ENCODE measurements at places on chromosomes 7 and 10.

DNA sequence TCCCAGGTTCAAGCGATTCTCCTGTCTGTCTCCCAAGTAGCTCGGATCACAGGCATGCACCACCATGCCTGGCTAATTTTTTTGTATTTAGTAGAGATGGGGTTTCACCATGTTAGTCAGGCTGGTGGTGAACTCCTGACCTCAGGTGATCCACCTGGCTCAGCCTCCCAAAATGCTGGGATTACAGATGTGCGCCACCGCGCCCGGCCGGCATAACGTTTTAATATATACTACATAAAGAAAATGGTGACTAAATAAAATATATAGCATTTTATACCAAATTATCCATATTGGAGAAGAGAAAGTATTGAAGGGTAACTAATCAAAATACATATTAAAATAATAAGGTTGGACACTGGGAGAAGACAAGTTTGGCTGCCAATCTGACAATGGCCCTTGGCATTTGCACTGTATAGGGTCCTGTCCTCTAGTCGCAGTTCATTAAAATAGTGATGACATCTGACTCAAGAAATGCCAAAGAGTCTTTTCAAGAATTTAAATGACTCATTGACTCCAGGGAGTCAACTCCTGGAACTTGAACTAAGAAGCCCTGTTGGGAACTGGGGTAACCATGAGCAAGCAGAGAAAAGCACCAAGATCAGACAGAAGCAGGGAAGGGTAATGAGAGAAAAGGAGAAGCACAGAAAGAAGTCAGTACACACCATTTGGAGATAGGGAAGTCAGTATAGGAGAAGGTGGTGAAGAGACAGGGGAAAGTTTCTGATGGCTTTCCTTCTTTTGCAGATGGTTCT lies 91.1 kb downstream of the CH25H start:
- no peaks in the 10 kb centered on the region for H3K4me1 ChIP-seq
- no peaks in the 10 kb centered on the region for H3K27me3 ChIP-seq
- H3K4me3 ChIP-seq, result no peak overlapping the region
- no peaks in the 10 kb centered on the region for H3K36me3 ChIP-seq
- no peak for DNase-seq

- no peaks in the 10 kb centered on the region for H3K27me3 ChIP-seq
- H3K4me1 ChIP-seq, result no peaks in the 10 kb centered on the region
- H3K4me3 ChIP-seq, result no peak overlapping the region
Observed at GRCh38 chr10:66519616-66520015, 406.2 kb upstream of the LRRTM3 start.

DNA sequence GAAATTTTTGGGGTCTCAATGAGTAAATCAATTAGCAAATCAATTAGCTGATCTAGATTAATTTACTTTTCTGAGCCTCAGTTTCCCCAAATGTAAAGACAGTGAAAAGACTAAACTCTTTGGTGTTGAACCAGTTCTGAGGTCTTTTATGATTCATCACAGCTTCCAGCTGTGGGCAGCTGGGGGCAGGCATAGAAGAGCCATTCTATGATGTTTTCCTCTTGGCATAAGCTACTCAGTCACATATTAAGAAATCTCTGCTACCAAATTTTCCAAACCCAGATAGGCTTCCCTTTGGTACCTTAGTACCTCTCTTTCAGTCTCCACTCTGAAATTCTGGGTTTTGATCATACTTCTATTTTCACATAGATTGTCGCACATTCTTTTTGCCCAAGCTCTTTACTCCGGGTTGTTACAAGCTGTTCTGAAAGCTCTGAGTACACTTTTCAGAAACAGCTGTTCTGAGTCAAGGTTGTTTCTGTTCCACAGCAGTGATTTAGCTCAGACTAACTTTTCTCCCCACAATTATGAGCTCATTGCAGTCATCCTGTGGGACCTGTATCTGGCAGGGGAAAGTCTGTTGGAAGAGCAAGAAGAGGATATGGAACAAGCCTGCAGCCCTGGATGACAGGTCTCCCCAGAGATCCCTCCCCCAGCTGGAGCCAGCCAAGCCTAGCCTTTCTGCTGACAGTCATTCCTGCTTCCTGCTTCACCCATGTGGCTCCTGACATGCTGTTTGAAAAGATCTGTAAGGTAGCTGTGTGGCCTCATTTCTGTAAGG lies 599.6 kb upstream of the GHITM start:
- no peak for DNase-seq
- H3K27ac ChIP-seq, result no peak overlapping the region
- no peaks in the 10 kb centered on the region for H3K4me1 ChIP-seq
- H3K36me3 ChIP-seq, result no peaks in the 10 kb centered on the region

DNA sequence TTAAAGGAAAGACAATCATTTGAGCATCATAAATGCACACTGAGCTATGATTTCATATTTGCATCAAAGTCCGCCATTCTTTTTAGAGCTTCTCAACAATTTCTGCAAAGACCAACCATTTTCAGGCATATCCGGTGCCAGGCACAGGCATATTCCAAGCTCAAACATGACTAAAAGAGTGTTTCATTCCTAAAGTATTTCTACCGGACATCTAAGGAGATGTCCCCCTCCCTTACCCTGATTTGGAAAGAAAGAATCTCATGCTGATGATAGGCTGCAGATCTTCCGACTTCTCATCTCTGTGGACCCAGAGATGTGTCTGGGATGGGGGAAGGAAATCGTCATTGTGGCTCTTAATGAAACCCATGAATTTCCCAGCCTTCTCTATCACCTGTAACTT lies 600.5 kb upstream of the MGMT start:
- H3K27ac ChIP-seq, result no peak overlapping the region
- H3K27me3 ChIP-seq, result no peaks in the 10 kb centered on the region
- no peaks in the 10 kb centered on the region for H3K36me3 ChIP-seq
- no peak for DNase-seq
- no peak overlapping the region for H3K4me3 ChIP-seq
- H3K4me1 ChIP-seq, result no peaks in the 10 kb centered on the region

DNA sequence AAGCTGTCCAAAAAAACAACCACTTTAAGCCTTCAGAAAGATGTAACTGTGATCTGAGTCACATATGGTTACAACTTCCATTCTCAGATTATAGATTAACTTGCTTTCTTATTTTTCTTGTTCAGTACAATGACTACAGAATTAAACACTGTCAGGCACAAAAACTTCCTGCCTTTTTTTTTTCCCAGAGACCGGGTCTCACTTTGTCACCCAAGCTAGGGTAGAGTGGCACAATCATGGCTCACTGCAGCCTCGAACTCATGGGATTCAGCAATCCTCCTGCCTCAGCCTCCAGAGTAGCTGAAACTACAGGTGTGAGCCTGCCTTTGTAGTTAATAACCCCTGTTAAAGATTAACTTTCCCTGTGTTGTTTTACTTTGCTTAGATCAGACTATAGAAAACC lies 163.2 kb downstream of the AVL9 start:
- no peaks in the 10 kb centered on the region for H3K4me1 ChIP-seq
- no peak overlapping the region for H3K27ac ChIP-seq
- no peaks in the 10 kb centered on the region for H3K27me3 ChIP-seq
- no peak overlapping the region for H3K4me3 ChIP-seq
- H3K36me3 ChIP-seq, result no peaks in the 10 kb centered on the region

- no peaks in the 10 kb centered on the region for H3K27me3 ChIP-seq
- peaks cover 26% of the 10 kb centered on the region for H3K4me1 ChIP-seq
- no peak for DNase-seq
- H3K36me3 ChIP-seq, result no peaks in the 10 kb centered on the region
- no peak overlapping the region for H3K27ac ChIP-seq
- no peak overlapping the region for H3K4me3 ChIP-seq
Observed at GRCh38 chr7:66047426-66047825, 28.2 kb upstream of the ASL start.

Data from vagina (tissue), 2 donors.